Activated CD4-positive, alpha-beta T cell treated with anti-CD3 and anti-CD28 coated beads, Interleukin-2, amount 10 ng/mL, durations not matched to agents 7 days and 5 days (primary cell): ENCODE measurements at places on chromosomes 12 and 14. TPM values are rescaled to one million over a fixed set of nuclear protein-coding genes. Genes with fewer than 3 reads are reported as not detected.

SLC39A5 gene
- total RNA-seq = not detected

MMP14 gene
- 2.1 TPM for total RNA-seq

TSPAN11 gene
- total RNA-seq = not detected

C14orf180 gene
- not detected for total RNA-seq

NR1H4 gene
- not detected for total RNA-seq

RDH12 gene
- total RNA-seq = not detected

MYG1 gene
- total RNA-seq = 56.4 TPM

STXBP6 gene
- total RNA-seq = not detected

WNT5B gene
- total RNA-seq = 0.15 TPM

BICDL1 gene
- total RNA-seq = 51.2 TPM

ARG2 gene
- 1.6 TPM for total RNA-seq

KERA gene
- not detected for total RNA-seq

AQP6 gene
- not detected for total RNA-seq

ABCC9 gene
- not detected for total RNA-seq

GYS2 gene
- total RNA-seq = not detected

B4GALNT3 gene
- total RNA-seq = 7.0 TPM

PLEKHA5 gene
- 5.1 TPM for total RNA-seq

KRT77 gene
- total RNA-seq = not detected

KRT75 gene
- not detected for total RNA-seq

PAH gene
- not detected for total RNA-seq

TEX52 gene
- total RNA-seq = 0.29 TPM

ESYT1 gene
- total RNA-seq = 399 TPM

FBRSL1 gene
- 49.8 TPM for total RNA-seq

AKAP5 gene
- 0.99 TPM for total RNA-seq

B4GALNT1 gene
- total RNA-seq = 0.62 TPM

ACACB gene
- 10.3 TPM for total RNA-seq

TMEM263 gene
- 32.6 TPM for total RNA-seq
